Stimulated activated CD8-positive, alpha-beta memory T cell treated with anti-CD3 and anti-CD28 coated beads, Interleukin-15, amount 100 ng/mL, for 48 hours (primary cell): ENCODE measurements at places on chromosomes 1 and 21.

GRCh38 chr1:93810316-93810715 lies 68.7 kb downstream of the DNTTIP2 start:
- no peak for DNase-seq

DNA sequence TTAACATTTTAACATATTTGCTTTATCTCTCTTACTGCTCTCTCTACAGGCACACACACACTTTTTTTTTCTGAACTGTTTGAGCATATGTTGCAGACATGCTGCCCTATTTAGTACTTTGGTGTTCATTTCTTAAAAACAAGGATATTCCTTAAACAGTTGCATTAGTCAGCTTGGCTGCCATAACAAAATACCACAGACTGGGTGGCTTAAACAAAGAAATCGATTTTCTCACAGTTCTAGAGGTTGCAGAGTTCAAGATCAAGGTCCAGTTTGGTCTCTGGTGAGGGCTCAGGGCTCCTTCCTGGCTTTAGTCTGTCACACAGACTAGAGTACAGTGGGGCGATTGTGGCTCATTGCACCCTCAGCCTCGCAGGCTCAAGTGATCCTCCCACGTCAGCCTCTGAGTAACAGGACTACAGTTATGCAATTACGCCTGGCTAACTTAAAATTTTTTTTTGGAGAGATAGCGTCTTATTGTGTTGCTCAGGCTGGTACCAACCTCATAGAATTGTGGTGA lies 46.7 kb downstream of the RPRD2 start:
- no peak for DNase-seq

GRCh38 chr1:229874609-229875008 lies 192.4 kb upstream of the GALNT2 start:
- no peak for DNase-seq

DNA sequence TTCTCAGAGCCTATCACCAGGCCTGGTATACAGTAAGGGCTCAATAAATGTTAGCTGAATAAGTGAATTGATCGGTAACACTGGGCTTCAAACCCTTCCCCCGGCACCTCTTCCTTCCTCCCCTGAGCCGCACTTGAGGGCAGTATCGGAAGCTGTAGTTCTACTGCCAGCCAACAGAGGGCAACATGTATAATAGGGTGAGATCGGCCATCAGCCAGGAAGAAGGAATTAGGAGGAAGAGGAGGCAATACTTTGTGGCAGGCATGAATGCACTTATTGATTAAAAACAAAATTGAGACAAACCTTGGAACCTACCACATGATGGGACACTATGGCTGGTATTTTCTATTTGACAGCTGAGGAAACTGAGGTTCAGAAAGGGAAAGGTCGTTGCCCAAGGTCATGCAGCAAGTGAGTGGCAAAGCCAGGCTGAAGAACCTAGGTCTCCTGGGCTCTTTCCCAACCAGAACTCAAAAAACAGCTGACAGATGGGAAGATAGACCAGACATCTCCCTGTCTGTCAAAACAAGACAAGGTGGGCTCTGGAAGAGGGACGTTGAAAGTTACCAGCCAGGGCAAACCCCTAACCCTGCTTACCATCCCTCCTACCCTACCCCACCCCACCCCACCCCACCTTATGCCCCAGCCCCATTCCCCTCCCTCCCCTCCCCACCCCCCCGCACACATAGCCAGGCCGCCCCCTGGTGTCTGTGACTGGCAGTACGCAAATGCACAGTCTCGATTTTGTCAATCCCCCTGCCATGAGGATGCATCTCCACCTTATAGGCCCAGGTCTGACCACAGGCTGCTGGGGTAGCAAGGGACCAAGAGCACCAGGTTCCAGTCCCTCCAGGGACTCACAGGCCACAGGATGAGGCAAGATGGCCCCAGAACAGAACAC lies 107.3 kb upstream of the RUNX3 start:
- no peak for DNase-seq

- no peak for DNase-seq
These were observed 51.2 kb downstream of the RGS4 start for GRCh38 chr1:163120372-163120771.

- no peak for DNase-seq
These were observed 230.8 kb upstream of the CACYBP start for GRCh38 chr1:174768949-174769348.

- no peak for DNase-seq
These were observed 163.5 kb upstream of the IVNS1ABP start for GRCh38 chr1:185480545-185480944.

DNA sequence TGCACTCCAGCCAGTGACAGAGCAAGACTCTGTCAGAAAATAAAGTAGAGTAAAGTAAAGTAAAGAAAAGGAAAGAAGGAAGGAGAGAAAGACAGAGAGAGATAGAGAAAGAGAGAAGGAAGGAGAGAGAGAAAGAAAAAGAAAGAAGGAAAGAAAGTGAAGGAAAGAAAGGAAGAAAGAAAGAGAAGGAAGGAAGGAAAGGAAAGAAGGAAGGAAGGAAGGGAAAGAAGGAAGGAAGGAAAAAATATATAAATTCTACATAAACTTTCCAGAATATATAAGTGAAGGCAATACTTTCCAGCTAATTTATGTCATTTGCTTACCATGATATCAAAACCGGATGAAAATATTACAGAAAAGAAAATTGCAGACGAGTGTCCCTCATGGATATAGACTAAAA lies 71.7 kb upstream of the GPR52 start:
- DNase-seq, result no peak

- DNase-seq, result no peak
These were observed 25.2 kb downstream of the RUNX3 start for GRCh38 chr1:24904731-24905354.

DNA sequence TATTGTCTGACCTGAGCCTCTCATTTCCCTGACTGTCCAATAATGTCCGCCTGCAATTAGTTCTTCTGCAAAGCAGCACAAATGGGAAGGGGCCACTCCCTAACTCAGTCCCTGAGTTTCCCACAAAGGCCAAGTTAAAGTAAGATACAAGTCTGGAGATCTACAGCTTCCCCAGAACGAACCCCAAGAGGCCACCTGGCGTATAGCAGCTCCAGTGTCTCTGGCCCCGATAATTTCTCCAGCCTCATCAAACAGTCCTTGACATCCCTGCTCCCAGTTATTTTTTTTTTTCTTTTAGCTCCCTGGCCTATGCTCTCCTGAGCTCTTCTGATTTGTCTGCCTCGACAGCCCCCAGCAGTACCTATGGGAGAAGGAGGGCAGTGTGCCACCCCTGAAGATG lies 8.1 kb upstream of the ACKR1 start:
- DNase-seq, result no peak

DNA sequence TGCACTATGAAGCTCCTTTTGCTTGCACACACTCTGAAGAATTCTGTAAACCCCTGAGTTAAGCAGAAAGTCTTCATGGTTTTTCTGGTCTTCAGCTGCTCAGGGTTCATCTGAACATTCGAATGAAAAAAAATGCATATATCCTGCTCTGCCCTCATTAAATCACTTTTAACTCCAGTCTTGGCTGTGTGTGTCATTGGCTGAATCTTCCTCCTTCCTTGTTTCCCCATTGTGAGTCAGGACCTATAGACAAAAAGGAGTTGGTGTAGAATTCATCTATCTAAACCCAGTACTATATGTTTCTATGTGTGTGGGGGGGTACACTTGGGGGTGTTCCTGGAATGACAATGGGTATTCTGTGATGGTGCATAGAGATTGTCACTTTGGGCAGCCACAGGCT lies 6.6 kb upstream of the SPRR1B start:
- DNase-seq, result no peak

DNA sequence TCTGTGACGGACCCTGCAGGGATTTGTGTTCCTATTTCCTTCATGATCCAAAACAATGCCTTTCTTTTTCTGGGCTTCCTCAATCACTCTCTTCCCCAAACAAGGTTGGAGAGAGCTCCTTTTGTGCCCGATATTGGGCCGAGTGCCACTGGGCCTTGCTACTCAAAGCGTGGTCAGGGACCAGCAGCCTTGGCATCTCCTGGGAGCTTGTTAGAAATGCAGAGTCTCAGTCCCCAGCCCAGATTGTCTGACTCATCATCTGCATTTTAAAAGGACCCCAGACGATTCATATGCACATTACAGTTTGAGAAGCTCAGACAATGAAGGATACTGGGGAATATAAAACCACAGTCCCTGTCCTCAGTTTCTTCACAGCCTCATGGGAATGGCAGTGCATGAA lies 19.9 kb downstream of the ADORA1 start:
- no peak for DNase-seq

GRCh38 chr1:50421768-50422674 lies 1.2 kb downstream of the DMRTA2 start:
- DNase-seq, result no peak

DNA sequence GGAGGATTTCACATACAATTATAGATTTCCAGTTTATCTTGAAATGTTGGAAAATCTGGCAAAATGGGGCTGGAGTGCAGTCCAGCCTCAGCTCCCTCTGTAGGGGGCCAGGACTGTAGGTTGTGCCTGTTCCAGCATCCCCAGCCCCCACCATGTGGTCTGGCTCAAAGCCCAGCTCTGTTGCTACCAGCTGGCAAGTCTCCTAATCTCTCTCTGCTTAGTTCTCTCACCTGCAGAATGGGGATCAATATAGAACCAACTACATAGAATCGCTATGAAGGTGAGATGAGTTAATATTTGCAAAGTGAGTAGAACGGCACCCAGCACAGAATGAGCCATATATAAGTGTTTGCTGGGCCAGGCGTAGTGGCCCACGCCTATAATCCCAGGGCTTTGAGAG lies 50.0 kb upstream of the TARDBP start:
- DNase-seq, result no peak

DNA sequence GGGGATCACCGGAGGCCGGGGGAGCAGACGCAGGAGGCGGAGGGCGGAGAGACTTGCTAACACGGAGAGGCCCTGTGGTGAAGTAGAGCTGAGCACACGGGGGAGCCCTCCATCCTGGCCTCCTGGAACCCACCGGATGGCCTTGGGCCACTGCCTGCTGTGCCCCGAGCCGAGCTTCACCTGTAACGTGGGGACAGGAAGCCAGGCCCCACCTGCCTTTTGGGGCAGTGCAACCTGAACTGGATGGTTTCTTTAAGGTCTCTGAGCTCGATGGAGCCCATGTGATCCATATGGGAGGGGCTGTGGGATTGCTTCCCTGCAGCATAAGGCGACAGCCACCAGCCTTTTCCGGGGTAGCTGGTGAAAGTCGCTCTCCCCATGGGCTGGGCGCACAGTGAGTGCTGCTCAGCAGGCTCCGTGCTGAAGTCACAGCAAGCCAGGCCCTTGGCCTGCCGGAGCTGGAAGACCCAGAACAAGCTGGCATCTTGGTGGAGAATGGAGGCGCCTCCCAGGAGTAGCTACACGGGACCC lies 35.8 kb downstream of the TFF3 start:
- DNase-seq, result no peak

- DNase-seq, result no peak
These were observed 58.8 kb downstream of the UCK2 start for GRCh38 chr1:165886193-165886592.

GRCh38 chr1:201356701-201357100 lies 20.8 kb downstream of the TNNT2 start:
- DNase-seq, result no peak
